ENCODE measurements at places on chromosomes 3 and 15.

DNA sequence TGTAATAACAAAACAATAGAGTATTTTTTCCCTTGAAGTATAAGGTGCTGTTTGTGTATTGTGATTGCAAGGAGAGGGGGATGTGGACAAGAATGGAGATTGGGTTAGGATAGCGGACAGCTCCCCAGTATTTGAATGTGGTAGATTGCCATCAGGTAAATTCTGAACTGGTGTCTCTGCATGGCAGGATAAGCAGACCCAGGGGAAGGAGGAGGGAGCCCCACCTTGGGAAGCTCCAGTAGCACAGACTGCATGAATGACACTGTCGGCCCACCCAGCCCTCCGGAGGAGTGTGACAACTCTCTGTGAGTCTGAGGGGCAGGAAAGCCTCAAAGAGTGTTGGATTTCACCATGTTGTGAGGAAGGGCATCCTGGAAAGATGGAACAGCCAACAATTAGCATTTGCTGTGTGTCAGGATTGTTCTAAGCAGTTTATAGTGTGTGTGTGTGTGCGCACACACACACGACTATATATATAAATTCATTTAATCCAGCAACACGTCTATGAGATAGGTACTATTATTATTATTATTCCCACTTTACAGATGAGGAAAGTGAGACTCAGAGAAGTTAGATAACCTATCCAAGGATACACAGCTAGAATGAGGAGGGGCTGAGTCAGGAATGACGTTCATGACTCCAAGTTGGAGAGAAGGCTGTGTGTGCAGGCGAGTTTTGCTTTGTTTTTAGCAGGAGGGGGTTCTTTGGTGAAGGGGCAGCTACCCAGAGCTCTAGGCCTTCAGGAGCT lies 63.4 kb upstream of the LCTL start:
- no peak for DNase-seq

GRCh38 chr3:177131927-177132636 lies 65.2 kb downstream of the TBL1XR1 start:
- DNase-seq: no peak

DNA sequence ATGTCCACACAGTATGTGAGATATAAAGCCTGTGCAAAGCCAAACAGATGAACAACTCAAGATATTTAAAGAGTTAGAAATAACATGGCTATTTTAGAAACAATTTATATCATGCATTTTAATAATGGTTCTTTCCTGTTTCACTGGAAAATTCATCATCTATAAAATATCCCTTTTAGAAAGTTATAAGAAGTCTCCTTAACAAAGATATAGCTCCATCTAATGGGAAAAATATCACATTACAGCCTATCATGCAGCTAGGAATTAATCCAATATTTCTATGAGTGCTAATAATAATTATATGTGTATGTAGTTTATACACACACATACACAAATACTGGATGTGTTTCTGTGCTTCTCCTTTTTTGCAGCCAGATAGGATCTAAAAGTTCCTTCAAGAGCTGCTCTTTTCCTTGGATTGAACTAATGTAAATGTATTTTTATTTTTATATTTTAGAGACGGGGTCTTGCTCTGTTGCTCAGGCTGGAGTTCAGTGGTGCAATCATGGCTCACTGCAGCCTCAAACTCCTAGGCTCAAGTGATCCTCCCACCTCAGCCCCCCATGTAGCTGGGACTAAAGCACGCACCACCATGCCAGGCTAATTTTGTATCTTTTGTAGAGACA lies 21.6 kb downstream of the RPL22L1 start:
- no peak for DNase-seq

- DNase-seq: no peak
Observed at GRCh38 chr3:127037418-127037841, 54.5 kb downstream of the PLXNA1 start.

- DNase-seq: no peak
Observed at GRCh38 chr3:81352867-81353266, 408.6 kb downstream of the GBE1 start.

- no peak for DNase-seq
Observed at GRCh38 chr15:78109156-78109555, 16.8 kb downstream of the SH2D7 start.

DNA sequence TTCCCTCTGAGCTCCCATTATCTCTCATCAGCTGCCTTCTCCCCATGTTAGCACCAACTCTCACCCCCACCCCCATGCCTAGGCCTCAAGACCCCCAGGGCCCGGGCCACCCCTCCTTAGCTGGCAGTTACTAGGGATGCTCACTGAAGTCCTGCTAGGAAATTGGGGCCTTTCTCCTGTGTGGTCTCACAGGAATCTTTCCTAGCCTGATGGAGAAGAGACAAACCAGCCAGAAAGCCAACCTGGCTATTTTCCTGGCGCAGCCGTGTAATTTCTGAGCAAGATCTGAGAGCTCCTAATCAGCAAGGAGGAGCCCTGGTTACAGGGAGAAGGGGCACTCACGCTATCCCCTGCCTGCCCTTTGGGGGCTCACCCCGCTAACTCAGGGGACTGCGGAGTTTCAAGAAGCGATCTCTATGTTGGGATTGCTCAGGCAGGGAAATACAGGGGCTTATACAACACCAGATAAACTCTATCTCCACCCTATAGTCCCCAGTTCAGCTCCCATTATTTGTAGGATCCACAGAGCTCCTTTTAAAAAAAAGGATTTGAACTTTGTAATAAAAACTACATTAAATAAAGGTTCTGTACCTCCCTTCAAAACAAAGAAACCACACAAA lies 25.2 kb downstream of the NR2F2 start:
- no peak for DNase-seq

GRCh38 chr15:52558196-52558595 lies 10.6 kb downstream of the ARPP19 start:
- no peak for DNase-seq

- DNase-seq: no peak
Observed at GRCh38 chr15:74523982-74524381, 17.0 kb upstream of the ARID3B start.

GRCh38 chr15:78149805-78150751 lies 916 bp downstream of the IDH3A start:
- no peak for DNase-seq

GRCh38 chr3:132654721-132655120 lies 4.9 kb downstream of the ACAD11 start:
- no peak for DNase-seq

DNA sequence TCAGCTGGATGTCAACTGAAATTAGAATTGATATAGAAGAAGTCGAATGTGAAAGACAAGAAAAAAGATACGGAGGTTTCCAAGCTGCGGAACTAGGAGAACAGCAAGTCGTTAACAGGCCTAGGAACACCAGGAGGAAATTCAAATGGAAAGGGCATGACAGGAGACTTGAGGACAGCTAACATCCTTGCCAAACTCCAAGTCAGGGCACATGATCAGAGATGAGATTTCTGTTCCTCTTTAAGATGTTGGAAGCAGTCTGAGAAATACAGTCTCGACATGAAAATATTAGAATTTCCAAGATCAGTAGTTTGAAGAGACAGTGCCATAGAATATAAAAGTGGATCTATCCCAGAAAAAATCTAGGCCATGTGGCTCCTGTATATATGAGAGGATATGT lies 5.0 kb downstream of the MYO5A start:
- no peak for DNase-seq

DNA sequence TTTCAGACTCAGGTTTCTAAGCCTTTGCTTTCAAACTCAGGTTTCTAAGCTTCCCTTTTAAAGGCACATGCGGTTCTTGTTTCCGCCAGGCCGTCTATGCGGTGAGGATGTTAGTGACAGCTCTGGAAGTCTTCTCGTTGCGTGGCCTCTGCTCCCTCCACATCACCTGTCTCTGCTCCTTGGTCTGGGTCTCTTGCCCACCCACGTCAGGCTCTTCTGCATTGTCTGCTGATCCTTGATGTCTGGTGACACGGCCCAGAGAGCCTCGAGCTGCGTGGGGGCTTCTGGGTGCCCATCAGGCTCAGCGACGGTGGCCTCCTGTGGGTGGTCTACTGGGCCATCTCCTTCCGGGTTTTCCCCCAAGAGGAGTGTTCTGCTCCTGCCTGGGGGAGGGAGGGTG lies 30.5 kb downstream of the KLF13 start:
- no peak for DNase-seq

DNA sequence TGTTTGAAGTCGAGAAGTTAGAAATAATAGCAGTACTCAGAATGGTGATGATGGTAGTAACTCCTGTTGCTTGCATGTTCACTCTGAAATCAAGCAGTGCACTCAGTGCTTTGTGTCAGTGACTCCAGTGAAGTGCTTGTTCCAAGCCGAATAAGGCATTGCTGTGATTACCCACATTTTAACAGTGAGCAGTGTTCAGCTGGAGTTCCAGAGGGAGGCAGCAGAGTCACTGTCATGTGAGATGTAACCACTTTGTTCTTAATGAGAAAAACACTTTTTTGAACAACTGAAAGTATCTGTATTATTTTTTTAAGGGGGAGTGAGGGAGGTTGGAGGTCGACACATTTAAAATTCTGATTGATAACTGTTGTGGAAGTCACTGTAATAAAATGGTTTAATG lies 3.7 kb downstream of the MDFIC2 start:
- no peak for DNase-seq

DNA sequence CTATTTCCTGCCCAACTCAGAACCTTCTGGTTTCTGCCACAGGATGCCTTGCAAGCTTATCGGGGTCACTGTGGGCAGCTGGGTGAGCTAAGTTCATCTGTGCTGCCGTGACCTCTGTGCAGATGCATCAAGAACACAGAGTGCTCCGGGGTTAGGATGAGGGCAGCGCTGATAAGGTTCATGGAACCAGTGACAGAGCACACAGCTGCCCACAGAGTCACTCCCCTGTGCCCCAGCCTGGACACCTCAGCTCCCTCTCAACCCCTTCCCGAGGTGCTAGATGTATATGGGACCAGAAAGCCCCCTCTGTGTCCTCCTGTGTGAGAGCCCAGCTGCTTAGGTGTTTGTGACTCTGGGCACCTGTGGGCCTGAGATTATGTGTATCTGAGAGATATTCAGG lies 15.8 kb upstream of the ALAS1 start:
- no peak for DNase-seq

- no peak for DNase-seq
Observed at GRCh38 chr3:140752499-140752898, 74.6 kb downstream of the TRIM42 start.

DNA sequence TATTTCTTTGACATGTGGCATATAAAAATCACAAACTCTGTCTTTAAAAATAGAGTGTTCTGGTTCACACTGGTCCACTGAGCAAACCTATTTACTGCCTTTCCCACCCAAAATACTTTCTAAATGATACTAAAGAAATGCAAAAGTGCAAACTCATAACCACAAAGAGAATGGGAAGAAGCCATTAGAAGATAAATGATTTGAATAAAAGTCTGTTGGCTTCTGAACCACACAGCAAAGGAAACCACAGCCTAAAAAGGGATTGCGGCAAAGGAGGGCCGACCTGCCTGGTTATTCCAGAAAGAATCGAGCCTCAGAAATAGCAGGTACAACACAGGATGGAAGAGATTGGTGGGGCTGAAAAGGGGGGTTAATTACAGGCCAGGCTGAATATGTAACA lies 599.5 kb downstream of the FHIT start:
- DNase-seq: no peak

All from activated B cell treated with CpG ODN at 0.5 μM for 24 hours (primary cell).